Fibroblast of upper back skin (primary cell): ENCODE measurements at places on chromosomes 12 and 14.

DNA sequence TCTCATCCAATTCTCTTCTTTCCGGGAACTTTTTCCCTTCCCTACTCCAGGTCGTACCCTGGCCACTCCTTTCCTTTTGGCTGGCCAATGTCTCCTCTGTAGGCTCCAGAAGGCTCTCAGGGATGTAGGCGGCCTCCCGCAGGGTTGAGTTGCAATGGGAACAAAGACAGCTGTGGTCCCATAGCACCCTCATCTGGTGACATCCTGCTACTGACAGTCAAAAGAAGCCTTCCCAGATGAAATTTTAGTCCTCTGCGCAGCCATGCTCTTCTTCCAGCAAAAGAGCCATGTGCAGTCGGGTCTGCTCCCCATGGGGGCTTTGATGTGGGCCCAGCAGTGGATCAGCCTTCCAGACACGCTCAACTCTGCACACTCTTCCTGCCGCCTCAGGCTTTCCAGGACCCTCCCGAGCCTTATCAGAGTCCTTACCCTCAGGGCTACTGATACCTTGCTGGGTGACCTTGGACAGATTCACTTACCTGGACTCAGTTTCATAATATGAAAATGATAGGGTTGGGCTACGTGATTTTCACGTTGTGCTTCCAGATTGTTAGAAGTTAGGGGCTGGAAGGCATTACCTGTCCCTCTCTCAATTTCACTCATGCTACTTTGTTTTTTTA lies 5.5 kb upstream of the CELA1 start:
- DNase-seq, result peak; percentile 68

DNA sequence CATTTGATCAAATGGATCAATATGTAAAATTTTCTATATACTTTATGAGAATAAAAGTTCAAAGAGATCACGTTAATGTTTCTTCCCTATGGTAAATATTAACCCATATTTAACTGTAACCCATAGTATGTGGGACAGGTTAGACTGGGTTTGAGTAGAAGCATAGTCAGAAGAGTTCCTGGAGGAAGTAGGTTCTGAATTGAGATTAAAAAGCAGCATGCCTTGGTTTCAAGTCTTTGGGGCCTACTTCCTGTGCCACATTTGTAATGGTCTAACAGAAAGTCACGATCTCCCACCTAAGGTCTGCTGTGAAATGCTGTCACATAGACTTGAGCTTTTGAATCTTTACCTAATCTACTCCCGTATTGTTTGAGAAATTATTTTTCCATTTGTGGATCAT lies 63.8 kb downstream of the FIGNL2 start:
- no peak for DNase-seq

GRCh38 chr12:120651821-120652220 lies 11.4 kb downstream of the CABP1 start:
- no peak for DNase-seq

- DNase-seq, result peak; percentile 4
Observed at GRCh38 chr12:97960741-97961608, 498.4 kb downstream of the RMST start.

GRCh38 chr12:127810041-127810440 lies 456.9 kb upstream of the TMEM132C start:
- peak; percentile 99 for DNase-seq

- no peak for DNase-seq
Observed at GRCh38 chr12:47797441-47797840, 22.3 kb downstream of the HDAC7 start.

DNA sequence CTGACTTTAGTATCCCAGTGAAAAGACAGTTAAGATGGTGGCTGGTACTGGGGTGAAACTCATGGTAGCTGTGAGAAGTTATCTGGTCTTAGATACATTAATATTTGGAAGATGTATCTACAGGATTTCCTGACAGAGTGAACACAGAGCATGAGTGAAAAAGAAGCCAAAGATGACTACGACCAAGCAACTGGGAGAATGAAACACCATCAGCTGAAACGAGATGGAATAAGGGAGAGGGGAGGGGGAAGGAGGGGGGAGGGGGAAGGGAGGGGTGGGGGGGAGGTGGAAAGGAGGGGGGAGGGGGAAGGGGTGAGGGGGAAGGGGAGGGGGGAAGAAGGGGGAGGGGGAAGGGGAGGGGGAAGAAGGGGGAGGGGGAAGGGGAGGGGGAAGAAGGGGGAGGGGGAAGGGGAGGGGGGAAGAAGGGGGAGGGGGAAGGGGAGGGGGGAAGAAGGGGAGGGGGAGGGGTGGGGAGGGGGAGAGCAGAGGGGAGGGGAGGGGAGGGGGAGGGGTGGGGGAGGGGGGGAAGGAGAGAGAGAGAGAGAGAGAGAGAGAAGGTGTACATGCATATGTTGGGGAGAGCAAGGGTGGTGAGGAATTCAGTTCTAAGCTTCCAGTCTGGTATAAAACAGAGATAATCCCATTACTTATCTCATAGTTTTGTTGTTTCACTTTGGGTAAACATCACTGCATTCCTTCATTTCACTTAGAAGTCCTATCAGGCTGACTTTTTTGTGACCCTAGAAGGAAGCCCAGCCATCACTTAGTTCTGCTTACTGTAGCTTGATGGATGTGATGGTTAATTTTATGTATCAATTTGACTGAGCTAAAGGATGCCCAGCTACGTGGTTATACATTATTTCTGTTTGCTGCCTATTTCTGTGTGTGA lies 73.9 kb downstream of the SPPL3 start:
- DNase-seq, result no peak

DNA sequence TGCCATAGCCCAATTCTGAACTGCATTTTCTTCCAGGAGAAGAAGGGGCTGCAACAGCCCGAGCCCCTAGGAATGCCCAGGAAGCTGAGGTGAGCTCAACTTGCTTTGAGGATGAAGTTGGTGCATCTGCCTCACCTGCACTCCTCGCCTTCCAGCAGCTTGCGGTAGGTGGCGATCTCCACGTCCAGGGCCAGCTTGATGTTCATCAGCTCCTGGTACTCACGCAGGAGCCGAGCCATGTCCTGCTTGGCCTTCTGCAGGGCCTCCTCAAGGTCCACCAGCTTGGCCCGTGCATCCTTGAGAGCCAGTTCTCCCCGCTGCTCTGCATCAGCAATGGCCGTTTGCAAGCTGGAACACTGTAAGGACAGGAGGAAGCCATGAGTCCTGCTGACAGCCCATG lies 6.0 kb downstream of the KRT75 start:
- no peak for DNase-seq

DNA sequence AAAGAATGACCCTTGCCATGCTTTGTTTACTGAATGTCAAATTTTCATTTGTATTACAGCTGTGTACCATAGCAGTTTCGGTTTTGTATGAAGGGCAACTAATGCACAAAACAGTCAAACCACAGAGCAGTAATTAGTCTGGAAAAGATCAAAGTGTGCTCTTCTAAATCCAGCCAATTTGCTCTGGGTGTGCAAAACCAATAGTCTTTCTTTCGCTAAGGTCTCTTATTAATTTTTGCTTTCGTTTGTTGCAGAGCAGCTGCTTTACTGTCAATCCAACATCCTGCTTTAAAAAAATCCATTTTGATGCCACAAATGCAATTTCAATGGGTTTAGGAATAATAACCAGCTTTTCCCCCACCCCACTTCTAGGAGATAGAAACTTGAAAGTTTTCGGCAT lies 114.2 kb downstream of the BRMS1L start:
- no peak for DNase-seq

DNA sequence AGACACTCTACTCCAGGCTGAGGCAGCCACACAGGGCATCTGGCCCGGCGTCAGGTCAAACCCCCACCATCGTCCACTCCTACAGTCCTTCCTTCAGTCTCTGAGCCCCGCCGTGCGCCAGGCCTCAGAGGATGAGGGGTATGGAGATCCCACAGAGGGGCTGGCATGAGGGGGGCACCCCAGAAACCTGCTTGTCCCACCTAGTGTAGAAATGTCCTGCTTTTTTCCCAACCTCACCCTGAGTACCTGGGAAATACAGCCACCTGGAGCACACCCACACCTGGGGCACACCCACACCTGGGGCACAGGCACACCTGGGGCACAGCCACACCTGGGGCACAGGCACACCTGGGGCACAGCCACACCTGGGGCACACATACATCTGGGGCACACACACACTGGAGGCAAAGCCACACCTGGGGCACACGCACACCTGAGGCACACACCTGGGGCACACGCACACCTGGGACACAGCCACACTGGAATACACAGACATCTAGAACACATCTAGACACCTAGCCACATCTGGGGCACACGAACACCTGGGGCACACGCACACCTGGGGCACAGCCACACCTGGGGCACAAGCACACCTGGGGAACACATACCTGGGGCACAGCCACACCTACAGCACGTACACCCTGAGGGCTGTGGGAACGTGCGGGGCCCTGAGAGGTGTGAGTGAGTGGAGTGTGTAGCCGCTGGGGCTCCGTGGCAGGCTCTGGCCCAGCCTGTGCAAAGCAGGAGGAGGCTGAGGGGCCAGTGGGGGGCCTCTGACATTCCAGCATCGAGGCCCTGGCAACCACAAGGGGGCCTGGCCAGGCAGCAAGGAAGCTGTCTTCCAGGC lies 18.4 kb downstream of the AKT1 start:
- no peak for DNase-seq

DNA sequence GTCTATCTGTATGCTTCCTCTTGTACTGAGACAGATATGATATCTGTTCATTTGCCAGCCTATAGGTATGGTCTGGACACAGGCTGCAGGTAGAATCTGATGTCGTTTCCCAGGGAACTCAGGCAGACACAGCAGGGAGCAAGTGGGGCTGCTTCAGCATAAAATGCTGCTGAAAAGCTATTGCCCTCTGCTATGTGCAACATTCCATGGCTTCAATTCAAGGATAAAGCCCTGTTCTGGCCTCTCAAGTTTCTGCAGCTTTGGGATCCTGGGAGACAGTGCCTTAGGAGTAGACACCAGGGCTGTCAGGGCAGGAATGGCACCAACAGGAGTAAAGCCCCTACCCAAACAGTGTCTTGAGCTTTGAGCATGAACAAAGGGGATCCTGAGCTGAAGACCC lies 173.5 kb downstream of the SLC41A2 start:
- peak; percentile 27 for DNase-seq

DNA sequence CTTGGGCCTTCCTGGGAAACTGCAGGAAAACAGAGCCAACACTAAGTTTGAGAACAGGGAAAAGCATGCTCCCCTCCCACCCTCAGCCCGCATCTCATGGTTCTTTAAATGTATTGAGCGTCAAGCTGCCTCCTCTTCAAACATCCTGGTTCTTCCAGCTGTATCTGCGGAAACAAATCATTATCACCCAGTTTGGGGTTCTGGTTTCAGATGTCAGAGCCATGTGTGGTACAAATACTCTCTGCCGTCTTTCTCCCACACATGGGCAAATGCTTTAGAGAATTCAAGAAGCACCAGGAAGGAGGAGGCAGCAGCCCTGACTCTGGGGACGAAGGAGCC lies 29.1 kb downstream of the JDP2 start:
- no peak for DNase-seq

- no peak for DNase-seq
Observed at GRCh38 chr12:75765170-75766059, 254.0 kb upstream of the KRR1 start.

GRCh38 chr12:121550974-121551634 lies 29.7 kb downstream of the KDM2B start:
- DNase-seq, result no peak

DNA sequence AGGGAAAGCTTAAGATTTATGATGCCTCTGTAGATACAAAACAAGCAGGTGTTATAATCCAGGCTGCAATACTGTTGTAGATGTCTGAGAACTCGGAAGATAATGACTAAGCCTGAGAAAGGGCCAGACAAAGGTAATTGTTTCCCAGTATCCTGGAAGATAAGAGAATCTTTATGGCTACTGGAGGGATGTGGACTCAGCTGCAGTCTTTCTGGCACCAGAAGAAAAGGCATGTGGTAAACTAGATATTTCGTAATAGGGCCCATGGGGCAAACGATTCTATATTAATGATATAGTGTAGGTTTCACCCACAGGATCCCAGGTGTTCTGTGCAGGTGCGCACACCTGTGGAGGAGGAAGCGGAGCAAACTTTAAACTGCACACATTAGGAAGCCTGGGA lies 9.2 kb upstream of the APOLD1 start:
- no peak for DNase-seq

GRCh38 chr12:1815814-1816729 lies 4.3 kb upstream of the LRTM2 start:
- no peak for DNase-seq

- DNase-seq, result peak; percentile 75
Observed at GRCh38 chr12:124904306-124905098, 9.9 kb downstream of the UBC start.
